ENCODE measurements at places on chromosomes 2 and 18. TPM values are rescaled to one million over a fixed set of nuclear protein-coding genes. Genes with fewer than 3 reads are reported as not detected.

GRCh38 chr2:162422894-162423293 lies 79.0 kb downstream of the GCA start:
- DNase-seq = no peak

DNA sequence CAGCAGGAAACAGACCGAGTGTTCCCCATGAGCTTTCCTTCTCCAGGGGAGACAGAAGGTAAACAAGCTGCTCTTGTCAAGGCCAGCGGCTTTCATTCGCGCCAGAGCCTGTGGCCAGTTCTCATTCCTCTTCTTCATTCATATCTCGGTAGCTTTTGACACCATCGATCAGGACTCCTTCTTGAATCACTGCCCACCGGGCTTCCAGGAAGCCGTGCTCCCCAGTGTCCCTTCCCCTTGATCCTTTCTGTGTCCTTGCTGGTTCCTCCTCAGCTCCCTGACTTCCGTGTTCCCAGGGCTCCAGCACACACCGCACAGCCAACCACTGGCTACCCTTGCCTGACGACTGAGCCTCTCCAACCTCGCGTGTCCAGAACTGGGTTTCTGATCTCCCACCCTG lies 14.1 kb downstream of the SLC66A3 start:
- no peak for DNase-seq

- no peak for DNase-seq
These were observed 265.7 kb upstream of the NT5C1B start for GRCh38 chr2:18855027-18855426.

GRCh38 chr2:187541086-187542085 lies 12.8 kb downstream of the TFPI start:
- no peak for DNase-seq

- no peak for DNase-seq
These were observed 27.9 kb upstream of the POU3F3 start for GRCh38 chr2:104826016-104826415.

DNA sequence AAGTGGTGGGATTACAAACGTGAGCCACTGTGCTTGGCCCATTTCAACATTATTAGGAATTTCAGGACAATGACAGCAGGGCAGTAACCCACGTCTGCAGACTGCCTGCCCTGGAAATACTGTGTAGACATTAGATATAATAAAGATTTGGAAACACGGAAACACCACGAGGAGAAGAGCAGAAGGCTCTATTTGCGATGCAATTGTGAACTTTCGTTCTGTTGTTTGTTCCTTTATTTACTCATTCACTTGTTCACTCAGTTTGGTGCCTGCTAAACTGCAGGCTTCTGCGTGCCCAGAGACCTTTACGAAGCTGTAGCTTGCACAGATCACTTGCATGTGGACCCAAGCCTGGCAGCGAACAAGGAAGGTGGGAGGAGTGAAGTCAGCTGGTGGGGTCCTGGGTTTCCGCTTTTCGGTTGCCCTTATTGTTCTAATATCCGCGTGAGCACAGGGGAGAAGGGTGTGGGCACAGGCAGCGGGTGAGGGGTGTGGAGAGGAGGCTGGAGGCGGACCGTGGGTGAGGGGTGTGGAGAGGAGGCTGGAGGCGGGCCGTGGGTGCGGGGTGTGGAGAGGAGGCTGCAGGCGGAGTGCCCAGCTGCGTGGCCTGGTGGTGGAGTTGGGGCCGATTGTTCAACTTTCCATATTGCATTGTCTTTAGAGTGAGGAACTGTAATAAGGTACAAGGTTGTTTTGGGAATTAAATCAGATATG lies 3.4 kb downstream of the COLEC11 start:
- DNase-seq = no peak

DNA sequence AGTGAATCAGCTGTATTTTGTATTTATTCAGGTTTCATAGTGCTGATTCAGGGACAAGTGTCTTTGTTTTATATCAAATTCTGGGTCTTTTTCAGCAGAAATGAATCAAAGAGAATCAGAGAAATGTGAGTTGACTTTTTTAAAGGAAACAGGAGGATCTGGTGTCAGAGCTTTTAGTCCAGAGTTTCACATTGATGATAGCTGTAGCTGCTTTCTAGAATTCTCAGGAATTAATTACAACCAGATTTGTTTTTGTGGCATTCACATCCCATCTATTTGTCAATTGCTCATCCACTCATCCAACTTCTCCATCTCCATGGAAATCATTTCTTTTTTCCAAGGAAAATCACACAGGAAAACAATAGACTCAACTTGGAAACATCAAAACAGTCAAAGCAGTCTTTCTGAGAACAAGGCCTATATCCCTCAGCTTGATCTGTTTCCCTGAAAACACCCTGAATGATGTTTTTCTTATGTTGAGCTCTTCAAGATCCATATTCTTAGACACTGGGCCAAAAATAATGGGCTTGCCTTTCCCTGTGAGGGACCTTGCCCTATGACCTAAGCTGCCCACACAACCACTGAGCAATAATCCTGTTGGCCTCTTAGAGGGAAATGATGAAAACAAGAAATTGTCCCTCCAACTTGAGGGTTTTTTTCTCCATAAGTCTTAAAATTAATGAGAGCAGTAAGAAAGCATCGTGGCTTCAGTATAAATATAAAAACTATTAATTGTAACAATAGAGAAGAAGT lies 249.5 kb upstream of the FN1 start:
- DNase-seq = no peak

DNA sequence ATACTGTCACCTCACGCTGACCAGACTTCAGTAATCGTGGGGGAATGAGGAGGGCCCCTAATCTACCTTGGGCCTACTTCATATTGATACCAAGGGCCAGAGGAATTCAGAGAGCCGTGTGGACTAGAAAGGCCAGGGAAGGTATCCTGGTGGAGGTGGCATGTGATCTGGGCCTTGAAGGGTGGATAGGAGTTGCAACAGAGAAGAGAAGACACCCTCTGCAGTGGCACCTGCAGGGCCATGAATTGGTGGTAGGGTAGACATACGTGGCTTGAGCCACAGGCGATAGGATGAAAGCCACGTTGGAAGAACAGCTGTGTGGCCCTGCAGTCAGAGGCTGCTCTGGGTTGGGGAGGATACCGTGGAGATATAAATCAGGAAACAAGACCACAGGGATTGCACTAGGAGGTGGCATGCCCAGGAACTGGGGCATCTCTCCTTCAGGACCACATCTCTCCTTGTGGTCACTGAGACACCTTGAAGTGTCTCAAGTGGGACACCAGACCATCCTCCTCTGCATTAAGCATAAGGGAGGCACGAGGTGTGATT lies 141.4 kb downstream of the CYP26B1 start:
- no peak for DNase-seq

GRCh38 chr2:98372121-98372520 lies 25.9 kb downstream of the CNGA3 start:
- no peak for DNase-seq

GRCh38 chr18:57220480-57220879 lies 73.6 kb downstream of the BOD1L2 start:
- DNase-seq = no peak

- no peak for DNase-seq
These were observed 166.7 kb upstream of the ZNF521 start for GRCh38 chr18:25518716-25519053.

GRCh38 chr18:11040823-11041656 lies 108.3 kb downstream of the PIEZO2 start:
- peak; percentile 46 for DNase-seq

DNA sequence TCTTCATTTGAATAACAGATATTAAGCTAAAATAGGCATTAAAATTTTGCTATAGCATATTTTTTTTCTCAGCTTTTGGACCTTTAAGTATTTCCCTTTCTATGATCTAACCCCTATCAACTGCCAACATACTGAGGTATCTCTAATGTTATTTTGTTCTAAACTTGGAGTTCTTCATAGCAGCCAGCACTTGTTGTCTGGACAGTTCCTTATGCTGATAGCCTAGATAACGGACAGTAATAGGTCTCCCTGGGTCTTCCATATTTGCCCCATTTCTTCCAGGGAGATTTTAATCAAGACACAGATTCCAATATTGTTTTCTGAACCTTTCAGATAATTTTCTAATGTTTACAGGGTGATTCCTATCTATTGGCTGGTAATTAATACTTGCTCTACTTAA lies 475.8 kb upstream of the MAP2 start:
- no peak for DNase-seq

DNA sequence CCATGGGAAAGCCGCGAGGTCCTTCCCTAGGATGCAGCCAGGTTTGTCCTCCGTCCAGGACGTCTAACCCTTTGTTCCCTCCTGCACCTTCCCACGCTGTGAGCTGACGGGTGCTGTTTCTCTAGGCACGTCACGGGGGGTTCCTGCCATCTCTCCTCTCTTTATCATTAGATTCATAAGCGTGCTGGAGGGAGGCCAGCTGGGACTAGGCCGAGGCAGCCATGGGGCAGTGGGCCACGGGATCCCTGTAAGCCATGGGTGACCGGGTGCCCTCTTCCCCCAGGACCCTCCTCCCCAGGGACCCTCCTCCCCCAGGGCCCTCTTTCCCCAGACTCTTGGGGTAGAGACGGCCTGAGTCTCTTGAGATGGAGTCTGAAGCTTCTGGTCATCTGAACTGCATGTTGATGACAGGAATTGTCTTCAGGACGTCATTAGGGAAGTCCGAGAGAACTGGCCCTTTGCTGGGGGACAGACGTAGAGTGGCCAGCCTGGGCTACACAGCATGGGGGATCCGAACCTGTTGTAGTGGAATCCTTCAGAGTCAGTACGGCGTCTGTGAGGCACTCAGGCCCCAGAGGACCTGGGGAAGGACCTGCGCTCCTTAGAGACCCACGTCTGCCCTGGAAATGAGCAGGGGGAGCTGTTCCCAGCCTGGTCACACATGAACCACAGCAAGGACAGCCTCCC lies 108.1 kb downstream of the TPO start:
- no peak for DNase-seq

DNA sequence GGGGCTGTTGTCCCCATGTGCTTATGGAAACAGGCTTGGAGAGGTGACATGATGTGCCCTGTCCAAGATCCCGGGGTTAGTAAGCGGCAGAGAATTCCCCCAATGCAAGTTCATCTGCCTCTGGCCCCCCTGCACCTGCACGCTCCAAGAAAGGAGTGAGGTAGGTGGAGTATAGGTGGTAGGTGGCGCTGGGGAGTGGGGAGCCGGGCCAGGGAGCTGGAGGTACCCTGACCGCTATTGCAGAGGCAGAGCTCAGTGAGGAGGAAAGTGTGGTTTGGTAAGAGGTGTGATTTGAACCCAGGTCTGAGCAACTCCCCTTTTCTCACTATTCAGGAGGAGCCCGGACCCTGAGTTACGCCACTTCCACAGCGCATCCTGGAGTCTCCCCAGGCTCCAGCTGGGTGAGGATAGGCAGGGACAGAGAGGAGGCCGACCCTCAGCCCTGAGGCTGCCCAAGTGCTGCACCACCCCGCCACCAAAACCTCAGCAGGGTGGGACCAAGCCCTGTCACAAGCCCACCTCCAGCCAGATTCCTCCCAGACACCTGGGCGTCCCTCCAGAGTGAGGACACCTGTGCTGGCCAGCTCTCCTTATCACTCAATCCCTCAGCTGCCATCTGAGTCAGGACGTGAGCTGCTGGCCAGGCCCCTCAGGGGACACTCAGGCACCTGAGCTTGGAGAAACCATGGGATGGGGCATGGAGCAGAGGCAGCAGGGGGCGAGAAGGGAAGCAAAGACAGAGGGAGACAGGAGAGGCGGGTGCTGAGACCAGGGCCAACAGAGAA lies 5.6 kb downstream of the HAAO start:
- DNase-seq = no peak

DNA sequence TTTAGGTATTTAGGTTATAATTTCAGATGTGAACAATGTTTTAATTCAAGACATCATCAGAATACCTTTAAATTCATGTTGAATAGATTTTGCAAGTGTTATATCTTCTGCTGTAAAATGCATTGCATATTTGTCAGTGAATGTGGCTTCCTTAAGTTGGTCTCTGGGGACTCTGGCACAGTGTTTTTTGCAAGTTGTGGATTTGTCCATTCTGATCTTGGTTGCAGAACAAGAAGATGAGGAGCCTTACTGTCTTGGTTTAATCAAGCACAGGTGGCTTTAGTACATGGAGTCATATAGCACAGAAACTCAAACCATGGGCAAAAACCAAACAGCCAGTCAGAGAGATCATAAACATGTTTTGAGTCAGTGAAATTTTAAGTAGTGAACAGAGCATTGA lies 135.7 kb downstream of the ARHGAP28 start:
- DNase-seq = no peak

GRCh38 chr2:156792242-156792840 lies 356.2 kb downstream of the GPD2 start:
- no peak for DNase-seq

DNA sequence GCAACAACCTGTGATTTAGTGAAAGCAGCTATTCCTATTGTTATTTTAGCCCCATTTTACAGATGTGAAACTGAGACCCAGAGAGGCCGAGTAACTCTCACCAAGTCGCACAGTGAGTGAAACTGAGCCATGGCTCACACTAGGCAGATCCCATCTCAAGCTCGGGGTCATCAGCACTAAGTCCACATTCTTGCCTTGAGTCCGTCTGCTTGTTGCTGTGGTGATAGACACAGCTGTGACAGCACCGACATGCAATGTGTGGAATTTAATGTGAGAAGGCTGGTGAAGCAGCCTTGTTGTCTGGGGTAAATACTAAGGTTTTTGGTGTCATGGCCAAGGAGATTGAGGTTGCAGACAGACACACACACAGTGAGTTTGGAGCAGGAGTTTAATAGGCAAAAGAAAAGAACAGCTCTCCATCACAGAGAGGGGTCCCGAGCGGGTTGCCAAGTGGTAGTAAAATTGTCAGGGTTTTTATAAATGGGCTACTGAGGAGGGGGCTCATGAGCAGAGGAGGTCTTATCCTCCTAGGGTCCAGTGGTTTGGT lies 40.2 kb upstream of the GMCL1 start:
- no peak for DNase-seq

DNA sequence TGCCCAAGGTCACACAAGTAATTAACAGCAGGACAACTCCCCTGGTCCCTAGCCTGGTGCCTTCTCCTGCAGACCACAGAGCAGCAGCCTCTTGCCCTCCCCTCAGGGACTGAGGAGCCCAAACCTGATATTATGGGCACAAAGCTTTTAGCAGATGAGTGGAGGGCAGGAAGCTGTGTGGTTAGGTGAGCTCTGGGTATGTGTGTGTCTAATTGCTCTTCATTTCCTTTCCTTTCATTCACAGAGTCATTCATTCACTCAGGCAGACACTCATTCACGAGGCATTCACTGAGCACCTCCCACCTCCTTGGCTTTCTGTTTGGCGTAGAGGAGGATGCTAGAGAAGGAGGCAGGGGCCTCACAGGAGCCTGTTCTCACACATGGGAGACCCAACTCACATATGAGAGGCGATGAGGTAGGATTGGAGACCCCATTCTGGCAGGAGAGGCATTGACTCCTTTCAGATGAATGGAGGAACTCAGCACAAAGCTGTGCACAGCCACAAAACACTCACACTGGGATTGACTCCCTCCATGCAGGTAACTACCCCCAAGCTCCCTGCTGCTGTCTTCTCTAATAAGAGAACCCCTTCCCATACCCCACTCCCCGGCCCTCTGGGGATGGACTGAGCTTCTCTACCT lies 306.8 kb upstream of the SKOR2 start:
- no peak for DNase-seq

SLC9A4 gene
- 10.3 TPM for polyA plus RNA-seq

CABLES1 gene
- polyA plus RNA-seq = 7.6 TPM

GBX2 gene
- polyA plus RNA-seq = not detected

SUMO1 gene
- polyA plus RNA-seq = 170 TPM

SCG2 gene
- 0.30 TPM for polyA plus RNA-seq

SPP2 gene
- not detected for polyA plus RNA-seq

GALNT5 gene
- polyA plus RNA-seq = 0.06 TPM

NAB1 gene
- polyA plus RNA-seq = 10.4 TPM

ALPG gene
- not detected for polyA plus RNA-seq

IL1R1 gene
- polyA plus RNA-seq = 24.6 TPM

REEP1 gene
- polyA plus RNA-seq = 3.3 TPM

RIOK3 gene
- 30.1 TPM for polyA plus RNA-seq

HOXD12 gene
- not detected for polyA plus RNA-seq

MAL gene
- 1,006 TPM for polyA plus RNA-seq

PLGLB1 gene
- polyA plus RNA-seq = 3.3 TPM

GREB1L gene
- not detected for polyA plus RNA-seq

ORC2 gene
- polyA plus RNA-seq = 7.4 TPM

FN1 gene
- 92.1 TPM for polyA plus RNA-seq

Measured in kidney (tissue), 22 donors.